Motor neuron (in vitro differentiated cells): ENCODE measurements at places on chromosomes 11 and 22. TPM values are rescaled to one million over a fixed set of nuclear protein-coding genes. Genes with fewer than 3 reads are reported as not detected.

OR51I1 gene
- total RNA-seq = 0.45 TPM in 1 of 2 replicates, not detected in the other

DNA sequence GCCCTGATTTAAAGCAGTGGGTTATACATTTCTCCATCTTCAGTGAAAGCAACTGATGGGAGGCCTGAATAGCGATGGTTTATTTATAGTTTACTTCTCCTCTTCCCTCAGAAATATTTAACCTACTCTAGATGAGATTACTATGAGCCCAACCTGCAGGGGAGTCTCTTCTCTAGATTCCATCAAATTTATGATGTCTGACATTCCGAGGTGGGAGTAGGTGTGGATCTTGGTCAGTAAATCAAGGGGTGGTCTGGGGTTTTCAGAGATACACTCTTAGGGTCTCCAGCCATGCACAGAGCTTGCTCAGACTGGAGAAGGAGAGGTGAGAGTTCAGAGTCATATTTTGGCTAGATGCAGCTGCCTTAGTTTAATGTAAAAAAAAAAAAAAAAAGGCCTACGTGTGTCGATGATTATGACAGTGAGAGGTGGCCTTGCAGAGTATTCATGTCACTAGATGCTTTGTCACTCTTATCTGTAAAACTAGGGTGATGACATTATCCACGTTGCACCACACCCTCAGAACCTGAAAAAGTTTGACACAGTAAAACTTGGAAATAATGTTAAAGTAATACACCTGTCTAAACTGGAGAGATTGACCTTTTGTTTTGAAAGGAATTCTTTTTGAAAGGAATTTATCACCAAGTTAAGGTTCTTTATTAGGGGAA lies 81.2 kb downstream of the EXT2 start:
- no peak for ATAC-seq

C11orf21 gene
- total RNA-seq = 0.23 and 0.36 TPM in 2 replicates

ZP1 gene
- 1.3 TPM in 1 of 2 replicates, not detected in the other for total RNA-seq

DNA sequence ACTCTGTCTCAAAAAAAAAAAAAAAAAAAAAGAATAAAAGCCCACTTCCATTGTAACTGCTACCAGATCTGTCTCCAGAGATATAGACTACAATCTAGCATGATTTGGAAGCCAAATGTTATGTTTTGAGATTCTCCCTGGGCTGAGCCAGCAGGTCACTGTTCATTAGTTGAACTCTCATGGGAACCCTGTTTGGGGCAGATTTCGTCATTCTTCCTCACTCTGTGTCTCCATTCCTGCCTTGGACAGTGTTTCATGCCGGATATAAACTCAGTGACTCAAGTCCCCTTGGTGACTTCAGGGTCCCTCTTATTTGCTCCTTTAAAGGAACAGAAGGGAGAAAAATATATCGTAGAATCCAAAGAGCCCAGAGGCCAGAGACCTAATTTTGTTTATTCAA lies 378.1 kb downstream of the LARGE1 start:
- no peak for ATAC-seq

GRCh38 chr11:15636521-15637089 lies 521.9 kb downstream of the INSC start:
- ATAC-seq = no peak

RAPSN gene
- total RNA-seq = 0.36 TPM in 1 of 2 replicates, not detected in the other

DNA sequence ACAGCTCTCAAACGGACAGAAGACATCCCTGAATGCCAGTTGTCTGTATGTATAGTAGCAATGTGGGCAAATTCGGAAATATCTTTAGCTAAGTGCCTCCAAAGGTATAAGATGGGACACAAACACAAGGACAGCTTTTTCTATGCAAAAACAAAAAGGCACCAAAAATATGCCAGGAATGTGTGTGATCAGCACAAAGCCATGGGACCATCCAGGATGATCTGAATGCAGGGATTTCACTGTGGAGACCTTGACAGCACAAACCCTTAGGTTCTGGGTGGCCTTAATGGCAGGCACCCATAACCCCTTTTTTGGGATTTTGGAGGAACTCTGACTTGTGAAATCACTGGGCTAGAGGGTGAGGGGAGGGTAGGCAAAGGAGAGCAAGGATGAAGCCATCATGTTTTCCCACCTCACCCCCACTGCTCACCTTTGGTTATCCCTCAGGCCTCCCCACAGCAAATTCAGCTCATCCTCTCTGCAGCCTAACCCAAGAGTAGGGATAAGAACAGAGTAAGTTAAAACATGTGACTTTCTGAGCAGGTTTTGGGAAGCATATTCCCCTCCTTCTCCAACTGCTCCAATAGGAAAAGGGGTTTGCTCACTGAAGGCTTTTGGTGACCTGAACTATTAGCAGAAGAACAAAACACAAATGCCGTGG lies 154.6 kb downstream of the SNX19 start:
- ATAC-seq = no peak

DNA sequence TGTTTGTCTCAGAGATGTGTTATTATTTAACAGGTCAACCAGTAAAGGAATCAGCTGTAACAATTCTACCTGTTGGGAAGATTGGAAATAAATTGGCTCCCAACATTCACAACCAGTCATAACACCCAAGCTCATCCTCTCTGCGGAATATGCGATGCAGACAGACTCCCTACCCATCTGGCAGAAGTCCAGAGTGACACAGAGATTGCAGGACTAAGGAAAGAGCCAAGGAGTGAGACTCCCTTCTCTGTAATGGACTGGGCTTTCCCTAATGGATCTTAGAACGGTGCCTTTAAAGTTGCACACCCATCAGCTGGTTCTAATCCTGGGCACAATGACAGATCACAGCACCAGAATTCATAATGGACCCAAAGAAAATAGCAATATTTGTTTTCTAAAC lies 27.8 kb upstream of the UBASH3B start:
- peak; percentile 65 for ATAC-seq

GRCh38 chr11:104546501-104546900 lies 351.8 kb downstream of the CASP12 start:
- no peak for ATAC-seq

SIK3 gene
- total RNA-seq = 20.2 and 28.5 TPM in 2 replicates

- peak; percentile 28 for ATAC-seq
Observed at GRCh38 chr11:66957971-66958231, 282 bp downstream of the PC start.

- no peak for ATAC-seq
Observed at GRCh38 chr11:94975599-94975998, 2.1 kb downstream of the KDM4D start.

GRCh38 chr11:96036863-96037262 lies 113.0 kb upstream of the MTMR2 start:
- no peak for ATAC-seq

CHRM4 gene
- total RNA-seq = 3.0 and 3.8 TPM in 2 replicates

- ATAC-seq = no peak
Observed at GRCh38 chr22:31106731-31107177, 614 bp downstream of the SELENOM start.

DNA sequence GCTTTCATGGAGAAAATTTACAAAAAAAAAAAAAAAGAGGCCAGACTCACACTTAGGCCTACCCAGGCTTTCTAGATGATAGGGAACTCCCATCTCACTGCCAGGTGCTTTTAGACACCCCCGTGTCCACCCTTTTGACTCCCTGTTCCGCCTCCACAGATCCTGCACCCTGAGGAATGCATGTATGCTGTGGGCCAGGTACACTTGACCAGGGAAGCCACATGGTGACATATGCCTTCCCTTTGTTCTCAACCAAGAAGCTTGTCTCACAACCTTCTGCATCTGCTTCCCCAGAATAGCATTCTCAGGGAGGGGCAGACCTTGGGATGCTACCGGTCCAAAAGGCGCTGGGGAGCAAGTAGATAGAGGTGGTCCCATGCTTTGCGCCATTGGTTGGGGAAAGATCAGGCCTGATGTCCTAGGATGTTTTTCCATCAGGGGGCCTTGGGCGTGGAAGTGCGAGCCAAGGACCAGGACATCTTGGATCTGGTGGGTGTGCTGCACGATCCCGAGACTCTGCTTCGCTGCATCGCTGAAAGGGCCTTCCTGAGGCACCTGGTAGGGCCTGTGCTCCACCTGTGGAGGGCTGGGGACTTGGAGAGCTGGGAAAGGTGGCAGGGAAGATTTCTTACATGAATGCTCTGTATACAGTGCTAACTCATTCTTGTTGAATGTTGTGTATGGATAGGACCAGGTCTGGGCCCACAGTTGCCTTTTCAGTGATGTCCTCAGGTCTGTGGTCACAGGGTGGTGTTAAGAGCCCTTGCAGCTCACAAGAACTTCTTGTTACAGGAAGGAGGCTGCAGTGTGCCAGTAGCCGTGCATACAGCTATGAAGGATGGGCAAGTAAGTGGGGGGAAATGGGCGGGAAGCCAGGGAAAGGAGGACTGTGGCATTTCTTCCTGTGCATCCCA lies 7.5 kb downstream of the HMBS start:
- ATAC-seq = no peak

PRODH gene
- 0.73 and 0.78 TPM in 2 replicates for total RNA-seq

GRCh38 chr11:128627666-128628324 lies 40.4 kb upstream of the ETS1 start:
- ATAC-seq = no peak

DNA sequence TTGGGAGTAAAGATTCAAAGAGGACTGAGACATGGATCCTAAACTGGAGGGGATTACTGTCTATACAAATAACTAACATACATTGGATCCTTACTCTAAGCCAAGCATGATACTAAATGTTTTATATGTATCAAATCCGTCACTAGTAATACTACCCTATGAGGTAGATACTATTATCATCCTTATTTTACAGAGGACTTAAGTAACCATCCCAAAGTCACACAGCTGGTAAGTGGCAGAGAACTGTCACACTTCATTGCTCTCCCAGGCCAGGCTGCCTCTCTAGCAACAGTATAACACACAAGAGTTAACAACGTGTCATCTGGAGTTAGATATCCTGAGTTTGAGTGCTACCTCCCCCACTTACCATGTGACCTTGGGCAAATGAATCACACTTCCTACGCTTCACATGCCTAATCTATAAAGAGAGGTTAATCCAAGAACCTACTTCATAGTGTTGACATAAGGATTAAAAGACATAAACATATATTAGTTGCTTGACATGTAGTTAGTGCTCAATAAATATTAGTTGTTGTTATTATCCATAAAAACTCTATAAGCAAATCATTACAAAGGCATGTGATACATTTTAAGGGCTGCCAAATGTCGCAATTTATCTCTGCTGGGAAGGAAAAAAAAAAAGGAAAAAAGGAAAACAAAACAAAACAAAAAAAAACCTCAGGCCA lies 33.8 kb upstream of the SPON1 start:
- ATAC-seq = peak; percentile 76

ACR gene
- 0.64 and 0.97 TPM in 2 replicates for total RNA-seq

GGA1 gene
- total RNA-seq = 25.1 and 25.7 TPM in 2 replicates

ABCG4 gene
- 1.9 and 2.1 TPM in 2 replicates for total RNA-seq

GRCh38 chr11:95562196-95562921 lies 227.2 kb downstream of the FAM76B start:
- no peak for ATAC-seq
